Stimulated activated CD4-positive, alpha-beta T cell treated with anti-CD3 and anti-CD28 coated beads, Interleukin-12 subunit alpha, Interleukin-12 subunit beta, amount 100 ng/mL, for 48 hours (primary cell): ENCODE measurements at places on chromosomes 6 and 20.

DNA sequence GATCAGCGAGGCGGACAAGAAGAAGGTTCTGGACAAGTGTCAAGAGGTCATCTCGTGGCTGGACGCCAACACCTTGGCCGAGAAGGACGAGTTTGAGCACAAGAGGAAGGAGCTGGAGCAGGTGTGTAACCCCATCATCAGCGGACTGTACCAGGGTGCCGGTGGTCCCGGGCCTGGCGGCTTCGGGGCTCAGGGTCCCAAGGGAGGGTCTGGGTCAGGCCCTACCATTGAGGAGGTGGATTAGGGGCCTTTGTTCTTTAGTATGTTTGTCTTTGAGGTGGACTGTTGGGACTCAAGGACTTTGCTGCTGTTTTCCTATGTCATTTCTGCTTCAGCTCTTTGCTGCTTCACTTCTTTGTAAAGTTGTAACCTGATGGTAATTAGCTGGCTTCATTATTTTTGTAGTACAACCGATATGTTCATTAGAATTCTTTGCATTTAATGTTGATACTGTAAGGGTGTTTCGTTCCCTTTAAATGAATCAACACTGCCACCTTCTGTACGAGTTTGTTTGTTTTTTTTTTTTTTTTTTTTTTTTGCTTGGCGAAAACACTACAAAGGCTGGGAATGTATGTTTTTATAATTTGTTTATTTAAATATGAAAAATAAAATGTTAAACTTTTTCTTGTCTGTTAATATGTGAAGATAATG is 2.2 kb downstream of the HSPA1B start:
- no peak for DNase-seq

DNA sequence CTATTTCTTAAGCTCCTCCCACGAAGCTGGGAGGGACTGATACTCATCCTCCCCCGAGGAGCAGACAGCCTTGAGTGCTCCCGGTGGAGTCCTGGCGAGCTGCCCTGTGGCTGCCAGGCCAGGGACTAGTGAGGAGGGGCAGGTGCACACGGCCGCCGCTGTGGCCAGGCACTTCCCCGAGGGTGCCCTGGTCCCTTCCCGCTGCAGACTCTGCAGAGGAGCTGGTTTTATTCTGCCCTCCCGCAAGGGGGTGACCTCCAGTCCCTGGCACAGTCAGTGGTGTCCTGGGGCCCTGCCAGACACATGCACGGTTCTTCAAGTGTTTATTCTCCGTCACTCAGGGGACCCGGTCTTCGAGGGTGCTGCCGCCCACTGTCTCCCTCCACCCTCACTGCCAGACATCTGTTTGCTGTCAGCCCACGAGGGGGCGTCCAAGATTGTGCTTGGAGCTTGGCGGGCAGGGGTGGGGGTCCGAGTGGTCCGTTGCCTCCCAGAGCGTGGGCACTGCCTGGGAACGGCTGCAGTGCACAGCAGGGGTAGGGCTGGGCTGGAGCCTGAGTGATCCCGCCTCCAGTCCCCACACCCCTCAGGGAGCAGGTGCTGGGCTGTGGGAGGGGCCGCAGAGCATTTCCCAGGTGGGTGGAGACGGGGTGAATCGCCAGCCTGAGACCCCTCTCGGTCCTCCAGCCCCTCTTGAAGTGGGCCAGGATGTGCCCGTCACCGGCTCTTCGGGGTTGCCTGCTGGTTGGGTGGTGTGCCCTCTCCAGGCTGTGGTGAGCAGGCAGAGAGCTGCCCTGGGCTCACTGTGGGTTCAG is 3.1 kb upstream of the CABLES2 start:
- DNase-seq = no peak

DNA sequence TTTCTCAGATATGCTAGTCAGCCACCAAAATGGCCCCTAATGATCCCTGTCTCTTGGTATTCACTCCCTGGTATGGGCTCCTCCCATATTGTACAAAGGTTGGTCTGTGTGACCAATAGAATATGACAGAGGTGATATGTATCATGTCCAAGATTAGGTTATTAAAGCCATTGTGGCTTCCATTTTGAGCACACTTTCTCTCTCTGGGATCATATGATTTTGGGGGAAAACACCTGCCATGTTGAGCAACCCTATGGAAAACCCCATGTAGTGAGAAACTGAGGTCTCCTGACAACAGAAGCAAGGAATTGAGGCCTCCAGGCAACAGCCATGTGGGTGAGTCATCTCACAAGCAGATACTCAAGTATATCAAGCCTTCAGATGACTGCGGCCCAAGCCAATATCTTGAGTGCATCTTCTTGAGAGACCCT is 7.1 kb upstream of the ZNF318 start:
- peak; percentile 42 for DNase-seq

- DNase-seq = no peak
Measured at GRCh38 chr20:37669062-37669772, 24.6 kb upstream of the CTNNBL1 start.

- no peak for DNase-seq
Measured at GRCh38 chr20:44610313-44610962, 28.1 kb downstream of the PKIG start.
